ENCODE measurements at places on chromosomes 3 and 15.

GRCh38 chr15:68518785-68519430 lies 59.9 kb upstream of the CORO2B start:
- no peak for DNase-seq

DNA sequence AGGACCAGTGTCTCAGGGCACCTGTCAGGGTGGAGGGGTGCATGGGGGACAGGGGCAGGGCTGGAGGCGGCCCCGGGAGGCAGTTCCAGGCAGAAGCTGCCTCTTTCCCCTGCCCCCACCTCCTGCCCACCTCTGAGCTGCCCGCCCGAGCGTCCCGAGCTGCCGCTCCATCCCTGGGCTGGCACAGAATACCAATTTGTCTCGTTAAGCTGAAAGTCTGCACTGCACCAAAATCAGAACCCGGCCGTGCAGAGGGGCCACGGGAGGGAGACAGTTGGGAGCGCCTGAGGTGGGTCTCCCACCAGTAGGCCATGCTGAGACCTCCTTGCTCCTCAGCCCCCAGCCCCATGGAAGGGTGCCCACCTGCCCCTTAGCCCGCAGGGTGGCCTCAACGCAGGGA lies 1.3 kb upstream of the ATP2B2 start:
- DNase-seq = peak; percentile 70

GRCh38 chr3:104549099-104549714 lies 817.5 kb upstream of the ALCAM start:
- DNase-seq = no peak

DNA sequence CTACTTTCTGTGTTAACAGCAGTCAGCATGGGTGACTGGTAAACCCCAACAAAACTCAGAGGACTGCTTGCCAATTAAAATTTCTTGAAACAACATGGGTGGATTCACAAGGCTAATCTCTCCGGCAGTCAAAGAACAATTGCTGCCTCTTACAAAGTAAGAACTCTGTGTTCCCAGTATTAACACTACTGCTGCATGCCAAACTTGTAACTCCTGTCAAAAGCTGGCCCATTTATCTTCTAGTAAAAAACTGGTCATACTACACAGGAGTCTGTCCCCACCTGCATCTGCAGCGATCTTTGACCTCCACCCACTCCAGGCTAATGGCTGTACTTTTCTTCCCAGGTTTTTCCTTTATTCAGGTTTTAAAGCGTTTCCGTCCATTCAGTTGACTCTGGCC lies 8.7 kb upstream of the ZNF589 start:
- DNase-seq = no peak
